GM23248 (cell line): ENCODE measurements at places on chromosomes 4 and X.

DNA sequence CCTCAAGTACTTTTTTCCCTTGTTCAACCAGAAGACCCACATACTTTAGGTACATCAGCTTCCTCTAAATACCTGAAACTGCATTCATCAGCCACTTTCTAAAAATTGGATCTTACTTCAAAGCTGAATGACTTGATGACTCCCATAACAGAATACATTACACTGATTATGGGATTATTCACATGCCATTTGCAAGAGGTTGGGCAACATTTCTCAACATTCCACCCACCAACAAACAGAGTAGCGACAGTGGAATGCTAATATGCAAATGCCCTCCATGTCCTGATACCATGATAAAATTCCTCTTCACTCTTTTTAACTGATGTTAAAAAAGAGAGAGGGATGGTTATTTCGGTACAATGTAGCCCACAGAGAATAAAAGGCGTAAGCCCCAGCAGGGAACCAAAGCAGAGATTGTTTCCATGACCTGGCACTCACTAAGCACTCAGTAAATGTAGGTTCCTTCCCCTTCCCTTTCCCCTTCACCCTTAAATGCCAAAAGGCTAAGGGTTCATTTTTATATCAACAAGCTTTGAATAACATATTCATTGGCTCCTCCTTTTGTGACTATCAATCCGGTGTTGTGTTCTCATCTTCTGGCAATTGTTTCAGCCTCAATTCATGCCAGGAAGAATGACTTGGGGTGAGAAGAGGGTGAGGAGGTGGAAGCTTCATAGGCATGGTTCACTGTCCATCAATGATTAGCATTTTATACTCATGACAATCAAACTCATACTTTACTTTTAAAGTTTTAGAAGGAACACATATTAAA, 317.2 kb downstream of the DHX15 start:
- DNase-seq, result peak; percentile 81

GRCh38 chr4:10765386-10765785, 80.8 kb upstream of the CLNK start:
- no peak for DNase-seq

- DNase-seq, result peak; percentile 68
Observed at GRCh38 chr4:153927451-153927850, 138.6 kb upstream of the SFRP2 start.

DNA sequence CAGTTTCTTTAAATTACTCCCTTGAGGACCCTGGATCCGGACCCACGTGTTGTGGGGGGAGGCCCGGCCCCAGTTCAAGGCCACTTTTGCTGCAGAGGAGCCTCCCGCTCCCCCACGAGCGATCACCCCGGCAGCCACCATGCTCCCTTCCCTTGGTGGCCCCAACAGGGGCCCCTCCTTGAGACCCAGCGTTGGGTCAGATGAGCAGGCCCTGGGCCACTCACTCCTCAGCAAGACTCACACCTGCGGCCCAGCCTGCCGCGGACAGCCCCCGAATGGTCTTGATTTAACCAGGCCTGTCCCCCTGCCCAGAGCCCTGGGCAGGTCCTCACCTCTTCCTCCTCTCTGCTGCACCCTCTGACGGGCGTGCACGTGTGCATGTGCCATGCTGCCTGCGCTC, 4.3 kb downstream of the CPLX1 start:
- no peak for DNase-seq

DNA sequence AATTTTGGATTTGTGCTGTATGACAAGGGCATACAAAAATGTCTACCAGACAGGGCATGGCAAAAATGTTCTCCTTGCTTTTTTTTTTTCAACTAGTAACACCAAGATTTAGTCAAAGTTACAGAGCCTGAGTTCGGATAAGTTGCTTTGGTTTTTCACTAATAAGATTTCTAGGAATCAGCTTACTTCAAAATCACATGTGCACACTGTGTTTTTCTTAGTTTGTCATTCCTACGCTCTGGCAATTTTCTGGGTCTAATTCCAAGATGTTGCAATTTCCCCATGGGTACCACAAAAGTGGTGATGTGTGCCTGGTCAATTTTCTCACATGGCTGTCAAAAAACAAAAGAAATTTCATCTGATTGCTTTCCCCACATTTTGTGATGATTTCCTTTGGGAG, 6.3 kb downstream of the C1QTNF7 start:
- peak; percentile 35 for DNase-seq
